ENCODE measurements at places on chromosomes 12 and 14. TPM values are rescaled to one million over a fixed set of nuclear protein-coding genes. Genes with fewer than 3 reads are reported as not detected.

- no peak for DNase-seq
Observed at GRCh38 chr12:33357181-33357580, 82.4 kb downstream of the SYT10 start.

DNA sequence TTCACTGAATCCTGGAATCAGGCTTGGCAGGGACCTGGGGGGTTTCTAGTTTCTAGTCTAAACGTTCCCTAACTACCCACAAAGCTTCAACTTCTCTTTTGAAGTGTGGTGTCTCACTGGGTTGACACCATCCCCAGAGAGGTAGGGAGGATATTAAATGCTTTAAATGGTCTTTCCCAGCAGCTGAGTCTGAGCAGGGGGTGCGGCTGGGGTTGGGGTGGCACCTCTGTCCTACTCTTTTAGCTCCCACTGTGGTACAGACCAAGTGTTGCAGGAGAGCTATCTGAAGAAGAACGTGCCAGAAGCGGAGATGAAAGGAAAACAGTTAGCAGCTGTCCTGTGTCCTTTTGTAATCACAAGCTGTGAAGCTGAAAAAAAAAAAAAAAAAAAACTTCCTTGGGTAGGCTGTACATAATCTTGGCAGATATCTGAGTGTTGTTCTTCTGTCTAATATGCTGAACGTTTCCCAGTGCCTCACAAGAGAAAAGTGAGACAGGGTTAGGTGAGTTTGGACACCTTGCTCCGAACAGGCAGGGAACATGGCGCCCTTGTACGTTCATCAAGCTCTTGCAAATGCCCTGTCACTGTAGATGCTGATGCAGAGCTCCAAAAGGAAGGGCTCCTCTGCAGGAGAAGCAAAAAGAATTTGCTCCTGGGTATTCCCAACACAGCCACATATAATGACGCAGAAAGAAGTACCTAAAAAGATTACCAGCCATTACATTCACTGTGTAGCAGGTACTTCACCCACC is 447.2 kb downstream of the APAF1 start:
- no peak for DNase-seq

DNA sequence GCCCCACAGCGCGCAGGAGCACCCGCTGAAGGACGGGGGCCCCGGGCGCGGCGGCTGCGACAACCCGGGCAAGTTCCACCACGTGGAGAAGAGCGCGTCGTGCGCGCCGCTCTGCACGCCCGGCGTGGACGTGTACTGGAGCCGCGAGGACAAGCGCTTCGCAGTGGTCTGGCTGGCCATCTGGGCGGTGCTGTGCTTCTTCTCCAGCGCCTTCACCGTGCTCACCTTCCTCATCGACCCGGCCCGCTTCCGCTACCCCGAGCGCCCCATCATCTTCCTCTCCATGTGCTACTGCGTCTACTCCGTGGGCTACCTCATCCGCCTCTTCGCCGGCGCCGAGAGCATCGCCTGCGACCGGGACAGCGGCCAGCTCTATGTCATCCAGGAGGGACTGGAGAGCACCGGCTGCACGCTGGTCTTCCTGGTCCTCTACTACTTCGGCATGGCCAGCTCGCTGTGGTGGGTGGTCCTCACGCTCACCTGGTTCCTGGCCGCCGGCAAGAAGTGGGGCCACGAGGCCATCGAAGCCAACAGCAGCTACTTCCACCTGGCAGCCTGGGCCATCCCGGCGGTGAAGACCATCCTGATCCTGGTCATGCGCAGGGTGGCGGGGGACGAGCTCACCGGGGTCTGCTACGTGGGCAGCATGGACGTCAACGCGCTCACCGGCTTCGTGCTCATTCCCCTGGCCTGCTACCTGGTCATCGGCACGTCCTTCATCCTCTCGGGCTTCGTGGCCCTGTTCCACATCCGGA is 1.4 kb downstream of the FZD10 start:
- no peak for DNase-seq

DNA sequence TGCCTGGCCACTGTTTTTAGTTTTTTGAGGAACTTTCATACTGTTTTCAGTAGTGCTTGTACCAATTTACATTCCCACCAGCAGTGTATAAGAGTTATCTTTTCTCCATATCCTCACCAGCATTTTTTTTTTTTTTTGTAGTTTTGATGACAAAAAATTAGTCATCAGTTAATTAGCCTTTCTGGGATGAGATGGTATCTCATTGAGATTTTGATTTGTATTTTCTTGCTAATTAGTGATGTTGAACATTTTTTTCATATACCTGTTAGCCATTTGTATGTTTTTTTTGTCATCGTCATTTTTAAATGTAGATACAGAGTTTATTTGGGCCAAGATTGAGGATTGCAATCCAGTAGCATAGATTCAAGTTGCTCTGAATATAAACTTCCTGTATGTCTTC is 19.3 kb downstream of the TBC1D15 start:
- no peak for DNase-seq

DNA sequence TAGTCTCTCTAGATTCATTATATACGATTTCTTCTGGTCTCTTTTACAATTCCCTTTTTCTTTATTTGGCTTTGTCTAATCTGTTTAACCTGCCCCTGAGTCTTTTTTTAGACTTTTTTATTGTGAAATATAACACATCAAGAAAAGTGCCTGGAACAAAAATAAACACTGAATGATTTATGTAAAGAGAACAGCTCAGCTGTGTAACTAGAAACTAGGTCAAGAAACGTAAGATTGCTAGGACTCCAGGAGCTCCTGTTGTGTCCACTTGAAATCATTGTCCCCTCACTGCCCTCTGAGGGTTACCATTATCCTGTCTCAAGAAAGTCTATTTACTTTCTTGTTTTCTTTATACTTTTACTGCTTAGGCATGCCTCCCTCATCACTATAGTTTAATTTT is 23.1 kb downstream of the EXD2 start:
- no peak for DNase-seq

- DNase-seq = no peak
Observed at GRCh38 chr14:99855271-99855670, 62.1 kb downstream of the EML1 start.

- no peak for DNase-seq
Observed at GRCh38 chr12:127245437-127245836, 1021.5 kb upstream of the TMEM132C start.

- DNase-seq = no peak
Observed at GRCh38 chr12:32917094-32917611, 20.6 kb upstream of the PKP2 start.

GRCh38 chr12:50338920-50339645 is 55.8 kb upstream of the LIMA1 start:
- no peak for DNase-seq

DNA sequence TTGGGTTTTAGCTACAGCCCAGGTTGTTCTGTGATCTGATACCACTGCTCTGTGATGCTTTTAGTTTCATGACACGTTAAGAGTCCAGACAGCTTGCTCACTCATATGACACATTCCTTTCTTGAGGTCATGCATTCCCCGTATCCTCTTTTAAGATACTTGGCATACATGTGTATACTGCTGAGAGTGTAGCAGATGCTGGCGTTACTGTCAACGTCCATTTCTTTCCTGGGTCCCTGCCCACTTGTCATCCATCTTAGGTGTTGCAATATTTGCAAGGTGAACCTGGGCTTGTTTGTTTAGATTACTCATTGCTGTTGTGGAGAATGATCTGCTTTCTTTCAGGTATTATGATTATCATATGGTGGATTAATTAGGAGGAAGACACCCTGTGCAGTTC is 9.1 kb upstream of the EMP1 start:
- DNase-seq = no peak

DNA sequence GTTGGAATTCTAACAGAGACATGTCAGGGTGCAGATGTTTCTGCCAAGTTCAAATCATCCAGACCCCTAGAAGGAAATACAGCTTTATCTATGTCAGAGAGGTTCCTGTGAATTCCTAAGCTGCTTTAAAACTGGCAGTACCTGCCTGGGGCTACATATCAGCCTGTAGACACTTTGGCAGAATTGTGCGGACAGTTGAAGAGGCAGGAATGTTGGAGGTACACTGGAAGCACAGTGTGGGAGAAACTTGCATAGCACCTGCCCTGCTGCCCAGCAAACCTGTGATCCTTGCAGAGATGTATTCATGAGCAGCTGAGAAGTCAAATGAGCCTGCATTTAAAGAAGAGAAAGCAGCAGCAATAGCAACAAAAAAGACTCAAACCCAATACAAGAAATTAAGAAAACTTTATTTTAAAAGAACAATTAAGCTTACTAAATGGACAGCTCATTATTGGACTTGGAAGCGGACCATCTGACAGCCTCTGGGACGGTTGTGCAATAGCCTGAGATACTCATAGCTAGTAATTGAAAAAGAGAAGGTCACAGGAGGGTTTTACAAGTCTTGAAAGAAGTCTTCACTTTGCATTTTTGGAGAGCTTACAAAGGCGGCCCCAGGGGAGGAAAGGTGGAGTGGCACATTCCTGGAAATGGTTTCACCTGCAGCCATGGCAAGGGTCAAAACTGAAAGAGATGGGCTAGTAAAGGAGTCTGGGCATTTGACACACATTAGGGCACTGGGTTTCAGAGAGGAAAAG is 280.9 kb upstream of the FLRT2 start:
- no peak for DNase-seq

DNA sequence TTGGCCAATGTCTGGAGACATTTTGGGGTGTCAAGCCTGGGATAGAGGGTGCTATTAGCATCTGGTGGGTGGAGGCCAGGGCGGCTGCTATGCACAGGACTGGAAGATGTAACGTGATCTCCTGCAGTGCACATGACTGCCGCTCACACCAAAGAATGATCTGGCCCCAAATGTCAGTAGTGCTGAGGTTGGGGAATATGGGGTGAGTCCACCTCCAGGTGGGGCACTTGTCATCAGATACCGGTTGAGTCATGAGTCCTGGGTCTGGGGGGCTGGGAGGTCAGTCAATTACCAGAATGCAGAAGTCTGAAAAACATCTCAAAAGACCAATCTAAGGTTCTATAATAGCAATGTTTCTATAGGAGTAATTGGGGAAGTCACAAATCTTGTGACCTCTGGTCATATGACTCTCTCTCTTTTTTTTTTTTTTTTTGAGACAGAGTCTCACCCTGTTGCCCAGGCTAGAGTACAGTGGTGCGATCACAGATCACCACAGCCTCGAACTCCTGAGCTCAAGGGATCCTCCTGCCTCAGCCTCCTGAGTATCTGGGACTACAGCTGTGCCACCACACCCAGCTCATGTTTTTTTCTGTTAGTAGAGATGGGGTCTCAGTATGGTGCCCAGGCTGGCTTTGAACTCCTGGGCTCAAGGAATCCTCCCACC is 6.0 kb upstream of the SDSL start:
- no peak for DNase-seq

GRCh38 chr12:62575036-62575435 is 108.4 kb downstream of the MON2 start:
- DNase-seq = no peak

- DNase-seq = no peak
Observed at GRCh38 chr14:93333631-93334103, 831 bp upstream of the BTBD7 start.

DNA sequence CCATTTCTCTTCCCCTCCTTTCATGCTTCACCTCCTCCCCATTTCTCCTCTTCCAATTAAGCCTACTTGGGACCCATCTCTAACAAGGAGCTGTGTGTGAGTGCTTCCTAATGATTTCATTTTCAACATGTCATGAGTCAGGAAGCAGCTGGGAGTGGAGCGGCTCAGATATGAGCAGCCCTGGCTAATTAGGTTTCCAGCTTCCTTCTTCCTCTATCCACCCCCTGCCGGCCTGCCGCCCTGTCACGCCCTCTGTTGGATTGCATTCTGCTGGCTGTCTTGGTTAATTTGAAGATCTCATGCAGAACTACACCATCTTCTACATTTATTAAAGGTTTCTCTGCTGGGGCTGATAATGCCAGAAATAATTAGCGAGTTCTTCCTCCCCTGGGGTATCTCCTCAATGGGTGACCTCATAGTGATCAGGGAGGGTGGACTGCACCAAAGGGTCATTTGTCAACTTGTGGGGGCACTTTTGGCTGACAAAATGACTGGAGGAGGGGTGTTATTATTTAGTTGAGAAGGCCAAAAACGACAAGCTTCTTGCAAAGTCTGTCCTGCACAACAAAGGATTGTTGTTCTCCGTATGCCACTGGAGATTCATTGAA is 300.9 kb upstream of the SRRM4 start:
- no peak for DNase-seq

DNA sequence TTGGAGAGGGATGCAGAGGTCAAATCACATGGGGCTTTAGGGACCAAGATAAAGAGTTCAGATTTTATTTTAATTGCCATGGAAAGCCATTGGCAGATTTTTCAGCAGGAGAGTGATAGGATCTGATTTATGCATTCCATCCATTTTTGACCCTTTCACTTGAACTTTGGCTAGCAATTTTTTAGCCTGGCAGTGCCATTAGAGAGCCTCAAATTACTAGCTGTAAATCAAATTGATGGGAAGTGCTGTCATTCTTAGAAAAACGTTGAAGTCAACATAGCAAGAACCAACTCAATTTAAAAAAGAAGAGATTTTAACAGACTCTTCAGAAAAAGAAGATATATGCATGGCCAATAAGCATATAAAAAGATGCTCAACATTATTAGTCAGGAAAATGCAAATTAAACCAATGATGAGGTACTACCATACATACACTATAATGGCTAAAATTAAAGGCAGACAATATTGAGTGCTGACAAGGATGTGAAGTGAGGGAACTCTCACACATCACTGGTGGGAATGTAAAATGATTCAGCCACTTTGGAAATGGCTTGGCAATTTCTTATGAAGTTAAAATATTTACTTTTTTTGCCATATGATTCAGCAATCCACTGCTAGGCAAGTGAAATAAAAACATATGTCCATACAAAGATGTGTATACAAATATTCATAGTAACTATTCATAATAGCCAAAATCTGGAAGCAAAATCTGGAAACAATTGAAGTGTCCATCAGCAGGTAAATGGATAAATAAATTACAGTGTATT is 89.7 kb downstream of the PTCSC3 start:
- DNase-seq = no peak

- DNase-seq = no peak
Observed at GRCh38 chr12:89436062-89436461, 83.8 kb upstream of the DUSP6 start.

DNA sequence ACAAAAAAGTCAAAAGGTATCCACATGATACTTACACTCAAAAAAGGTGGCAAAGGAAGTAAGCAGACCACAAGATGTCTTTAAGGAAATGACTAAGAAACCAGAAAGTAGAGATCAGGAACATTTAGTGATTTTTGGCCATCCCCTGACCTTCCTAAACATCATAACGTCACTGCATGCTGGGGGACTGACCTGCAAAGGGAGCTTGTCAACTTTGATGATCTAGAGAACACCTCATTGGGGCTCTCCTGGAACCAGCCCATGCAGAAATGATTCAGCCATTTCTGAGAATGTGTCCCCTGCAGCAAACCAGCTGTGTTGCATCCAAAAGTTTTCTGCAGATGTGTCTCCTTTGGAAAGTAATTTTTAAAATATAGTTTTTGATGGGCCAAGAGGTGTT is 152.2 kb upstream of the RASSF8 start:
- peak; percentile 8 for DNase-seq

- DNase-seq = no peak
Observed at GRCh38 chr12:53965281-53966084, 7.4 kb upstream of the HOXC11 start.

GRCh38 chr12:68559984-68560850 is 50.5 kb upstream of the RAP1B start:
- DNase-seq = no peak

Gene CHST11
- 118 TPM for total RNA-seq

Gene SYCP3
- 3.2 TPM for total RNA-seq

Gene RIPK3
- 36.1 TPM for total RNA-seq

Gene AKAP3
- 0.58 TPM for total RNA-seq

Gene LRP1-AS
- total RNA-seq = not detected

Gene ZNF839
- total RNA-seq = 18.1 TPM

Gene COCH
- total RNA-seq = 0.73 TPM

Gene OAS3
- 8.5 TPM for total RNA-seq

Gene DLK1
- total RNA-seq = not detected

Gene C14orf39
- total RNA-seq = not detected

Gene LRTM2
- not detected for total RNA-seq
